ENCODE measurements at places on chromosomes 1 and 21. TPM values are rescaled to one million over a fixed set of nuclear protein-coding genes. Genes with fewer than 3 reads are reported as not detected.

Gene KRTAP21-2
- not detected for total RNA-seq

DNA sequence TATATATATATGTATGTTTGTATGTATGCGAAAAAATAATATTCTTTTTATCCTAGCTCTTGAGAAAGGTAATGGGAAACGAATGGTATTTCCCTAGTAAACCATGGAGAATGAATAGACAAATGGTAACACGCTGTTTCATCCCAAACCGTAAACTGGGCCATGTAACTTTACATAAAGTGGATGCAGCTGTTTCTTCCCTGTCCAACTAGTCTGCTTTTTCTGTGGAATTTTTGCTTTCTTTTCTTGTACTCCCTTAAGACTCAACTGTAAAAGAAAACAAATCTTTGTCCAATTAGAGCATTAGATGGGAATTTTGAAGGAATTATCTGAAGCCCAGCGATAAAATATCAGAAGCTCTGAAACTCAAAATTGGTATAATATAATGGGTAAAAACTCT lies 198.1 kb downstream of the NFIA start:
- DNase-seq, result no peak

DNA sequence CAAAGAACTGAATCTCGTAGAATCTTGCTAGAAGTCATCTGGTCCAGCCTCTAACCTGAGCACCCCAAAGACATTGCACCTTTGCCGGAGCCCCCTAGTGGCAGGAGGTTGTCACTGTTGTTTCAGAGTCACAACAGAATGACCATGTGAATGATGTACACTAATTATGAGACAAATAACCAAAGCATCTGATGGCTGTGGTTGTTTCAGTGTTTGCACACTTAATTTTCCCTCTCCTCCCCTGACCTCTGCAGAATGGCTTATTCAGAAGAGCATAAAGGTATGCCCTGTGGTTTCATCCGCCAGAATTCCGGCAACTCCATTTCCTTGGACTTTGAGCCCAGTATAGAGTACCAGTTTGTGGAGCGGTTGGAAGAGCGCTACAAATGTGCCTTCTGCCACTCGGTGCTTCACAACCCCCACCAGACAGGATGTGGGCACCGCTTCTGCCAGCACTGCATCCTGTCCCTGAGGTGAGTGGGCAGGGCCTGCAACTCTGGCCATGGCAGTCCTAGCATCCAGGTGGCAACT lies 26.4 kb downstream of the TRAF5 start:
- DNase-seq, result peak; percentile 65

DNA sequence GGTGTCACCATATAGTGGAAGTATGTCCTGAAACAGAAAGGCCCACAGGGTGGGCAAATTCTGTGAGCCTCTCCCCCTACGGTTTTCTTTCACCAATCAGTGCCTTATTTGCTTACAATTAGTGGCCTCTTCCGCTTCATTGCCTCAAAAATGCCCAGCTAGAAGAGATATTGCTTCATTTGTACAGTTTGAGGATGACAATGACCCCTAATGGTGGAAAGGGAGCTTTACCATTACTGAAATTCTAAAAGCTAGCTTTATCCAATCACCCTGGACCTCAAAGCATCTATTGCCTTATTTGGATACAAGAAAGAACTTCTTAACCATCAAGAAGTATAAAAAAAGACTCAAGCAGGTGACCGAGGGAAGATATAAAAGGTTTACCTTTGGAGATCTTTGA lies 49.6 kb downstream of the LRRC71 start:
- no peak for DNase-seq

DNA sequence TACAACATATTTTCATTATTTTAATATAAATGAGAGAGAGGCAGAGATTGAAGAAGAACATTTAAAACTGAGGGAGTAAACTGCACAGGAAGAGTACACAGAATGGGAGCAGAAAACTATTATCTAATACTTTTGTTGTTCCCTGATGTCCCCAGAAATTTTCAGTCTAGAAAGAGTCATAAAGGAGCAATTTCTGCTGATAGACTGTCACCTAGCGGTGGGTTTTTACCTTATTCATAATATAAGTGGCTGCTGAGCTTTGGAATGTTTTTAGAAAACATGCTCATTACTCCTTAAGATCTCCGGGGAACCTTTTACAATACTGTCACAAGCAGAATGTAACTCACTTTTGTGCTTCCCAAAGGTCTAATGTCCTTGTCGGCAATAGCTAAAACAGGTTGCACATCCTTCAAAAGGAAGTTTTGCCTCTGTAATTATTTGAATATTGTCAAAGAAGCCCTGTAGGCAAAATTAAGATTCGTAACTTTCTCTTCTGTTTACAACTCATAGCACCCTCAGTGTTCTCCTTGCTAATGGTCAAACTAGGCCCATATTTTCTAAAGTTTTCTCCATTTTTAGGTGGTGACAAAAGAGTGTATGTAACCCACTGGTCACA lies 4.9 kb upstream of the NPL start:
- no peak for DNase-seq

- DNase-seq, result peak; percentile 87
Measured at GRCh38 chr1:23751050-23751814, 8.0 kb downstream of the ELOA start.

DNA sequence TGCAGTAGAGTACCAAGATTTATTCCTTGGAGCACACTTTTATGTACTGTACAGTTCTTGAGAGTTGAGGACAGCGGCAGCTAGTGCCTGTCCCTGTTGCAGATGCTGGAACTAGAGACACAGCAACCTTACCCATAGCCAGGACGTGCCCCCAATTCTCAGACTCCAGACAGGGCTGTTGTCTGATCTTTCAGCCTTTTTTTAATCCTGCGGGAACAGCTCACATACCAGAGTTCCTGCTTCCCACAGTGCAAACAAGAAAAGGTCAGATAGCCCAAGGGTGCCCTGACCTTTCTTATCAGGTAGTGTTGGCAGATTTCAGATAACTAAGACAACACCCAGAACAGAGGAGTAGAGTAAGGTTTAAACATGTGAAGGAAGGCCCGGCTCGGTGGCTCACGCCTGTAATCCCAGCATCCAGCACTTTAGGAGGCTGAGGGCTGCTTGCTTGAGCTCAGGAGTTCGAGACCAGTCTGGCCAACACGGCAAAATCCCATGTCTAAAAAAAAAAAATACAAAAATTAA lies 78.5 kb downstream of the DOP1B start:
- no peak for DNase-seq

Gene ATP1A4
- total RNA-seq, result 0.74 TPM

Gene RGL1
- 3.2 TPM for total RNA-seq

Gene MYBPH
- not detected for total RNA-seq

Gene NR1I3
- not detected for total RNA-seq

DNA sequence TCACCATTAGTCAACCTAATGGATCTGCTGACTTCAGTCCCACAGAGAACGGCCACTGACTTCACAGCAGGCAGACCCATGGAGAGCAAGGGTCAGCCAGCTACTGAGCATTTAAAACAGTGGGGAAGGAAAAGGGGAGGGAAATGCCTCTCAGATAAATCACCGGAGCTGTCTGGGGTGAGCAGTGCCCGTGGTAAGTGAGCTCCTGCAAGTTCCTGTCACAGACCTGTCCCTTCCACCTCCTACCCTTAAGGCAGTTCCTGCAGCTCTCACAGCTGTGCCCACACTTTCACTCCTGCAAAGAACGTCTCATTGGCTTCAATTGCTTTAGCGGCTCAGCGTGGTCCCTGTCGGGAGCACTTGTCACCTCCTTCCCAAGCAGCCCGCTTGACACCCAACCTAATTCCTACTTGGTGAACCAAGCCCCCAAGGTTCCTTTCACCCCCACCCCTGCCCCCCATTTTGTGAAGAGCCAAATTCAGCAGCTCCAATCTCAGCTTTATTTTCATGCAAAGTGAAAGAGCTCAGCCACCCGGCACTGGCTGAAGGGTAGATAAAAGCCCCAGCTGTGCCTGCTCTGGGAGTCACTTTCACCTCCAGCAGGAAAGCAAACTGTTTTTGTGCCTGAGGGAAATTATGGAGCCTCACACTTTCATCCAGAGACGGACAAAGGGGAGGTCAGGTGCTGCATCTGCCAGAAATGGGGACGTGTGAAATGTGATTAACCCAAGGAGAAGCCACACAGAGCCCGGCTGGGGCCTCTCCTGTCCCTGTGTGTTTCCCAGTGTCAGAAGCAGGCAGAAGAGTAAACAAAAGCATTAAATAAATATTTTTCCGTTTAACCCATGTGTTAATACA lies 306.2 kb downstream of the TTLL7 start:
- DNase-seq, result peak; percentile 12

- DNase-seq, result no peak
Measured at GRCh38 chr1:100661176-100661575, 58.4 kb upstream of the VCAM1 start.

GRCh38 chr1:119975006-119975405 lies 78.7 kb upstream of the ADAM30 start:
- no peak for DNase-seq

Gene SAMSN1
- total RNA-seq, result 0.90 TPM

- no peak for DNase-seq
Measured at GRCh38 chr21:35252831-35253230, 203.7 kb upstream of the RUNX1 start.

GRCh38 chr1:202105571-202106339 lies 17.0 kb upstream of the GPR37L1 start:
- peak; percentile 90 for DNase-seq

Gene FAM131C
- 0.26 TPM for total RNA-seq

- DNase-seq, result no peak
Measured at GRCh38 chr1:77541162-77541545, 141.3 kb downstream of the ZZZ3 start.

Gene SPATA45
- total RNA-seq, result 0.63 TPM

Gene FCER1G
- total RNA-seq, result 0.35 TPM

- DNase-seq, result no peak
Measured at GRCh38 chr1:61579802-61580201, 145.1 kb downstream of the TM2D1 start.

DNA sequence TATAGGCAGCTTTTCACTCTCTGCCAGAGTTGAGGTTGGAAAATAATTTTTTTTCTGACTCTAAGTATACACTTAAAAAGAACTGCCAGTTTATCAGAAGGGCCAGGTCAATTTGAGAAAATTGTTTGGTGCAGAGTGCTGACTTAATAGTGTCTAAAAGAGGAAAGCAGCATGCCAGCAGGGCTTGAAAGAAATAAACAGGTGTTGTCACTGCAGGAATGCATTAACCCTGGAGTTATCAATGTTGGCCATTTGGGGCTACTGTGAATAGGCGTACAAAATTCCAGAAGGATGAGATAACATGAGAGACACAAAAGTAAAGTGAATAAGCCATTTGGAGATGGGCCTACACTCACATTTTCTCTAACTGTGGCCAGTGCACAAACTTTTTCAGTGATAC lies 220.6 kb upstream of the PLD5 start:
- no peak for DNase-seq

DNA sequence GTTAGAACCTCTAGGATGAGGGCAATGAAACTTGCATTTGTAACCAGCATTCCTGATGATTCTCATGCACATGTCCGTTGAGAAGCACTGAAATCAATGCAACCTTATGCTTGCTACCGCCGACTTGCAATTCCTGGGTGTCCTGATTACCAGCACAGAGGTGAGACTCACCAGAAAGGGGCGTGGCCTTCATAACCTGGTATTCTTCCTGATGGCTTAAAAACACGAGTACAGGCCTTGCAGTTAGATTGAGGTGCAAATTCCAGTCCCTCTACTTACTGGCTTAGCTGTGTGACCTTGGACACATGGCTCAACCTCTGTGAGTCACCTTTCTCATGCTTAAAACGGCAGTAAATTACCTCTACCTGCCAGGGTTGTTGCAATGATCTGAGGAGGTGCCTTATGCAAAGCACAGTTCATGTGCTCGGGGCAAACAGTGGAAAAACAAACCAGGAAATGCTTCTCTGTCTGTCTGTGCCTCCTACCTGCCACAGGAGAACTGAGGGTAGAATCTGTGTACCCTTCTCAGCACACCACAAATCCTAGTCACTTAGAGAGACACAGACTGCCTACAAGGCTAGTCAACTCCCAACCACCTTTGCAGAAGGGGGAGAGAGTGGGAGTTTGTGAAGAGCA lies 39.1 kb upstream of the ECE1 start:
- DNase-seq, result peak; percentile 74

- DNase-seq, result no peak
Measured at GRCh38 chr1:233627823-233628222, 13.9 kb downstream of the KCNK1 start.

Gene RGS4
- 1.0 TPM for total RNA-seq

GRCh38 chr1:205921570-205921909 lies 21.7 kb downstream of the SLC26A9 start:
- no peak for DNase-seq

Gene SH2D1B
- not detected for total RNA-seq

Gene KCNC4
- 8.6 TPM for total RNA-seq

DNA sequence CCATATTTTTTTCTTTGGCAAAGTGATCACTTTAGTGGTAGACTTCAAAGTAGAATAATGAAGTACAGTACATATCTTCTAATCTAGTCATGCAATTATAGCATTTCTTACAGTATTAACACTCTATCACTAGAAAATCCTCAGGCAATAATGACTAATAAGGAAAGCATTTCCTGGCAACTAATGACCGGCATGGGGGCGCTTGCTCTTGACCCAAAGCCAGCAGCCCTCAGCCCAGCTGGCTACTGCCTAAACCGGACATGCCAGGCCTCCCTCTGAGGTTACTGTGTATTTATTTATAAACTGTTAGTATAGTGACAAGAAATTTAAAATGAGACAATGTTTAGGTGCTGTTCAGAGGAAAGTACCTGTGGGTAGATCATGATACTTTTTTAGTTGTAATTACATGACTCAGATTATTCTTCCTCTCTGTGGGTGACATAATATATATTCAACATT lies 633.8 kb downstream of the PTPRC start:
- DNase-seq, result no peak

Gene KLHL20
- total RNA-seq, result 13.4 TPM

All from H7 (cell line).